ENCODE measurements at places on chromosomes 3 and 15.

GRCh38 chr3:172034786-172035685, 4.3 kb upstream of the FNDC3B start:
- no peak for DNase-seq

DNA sequence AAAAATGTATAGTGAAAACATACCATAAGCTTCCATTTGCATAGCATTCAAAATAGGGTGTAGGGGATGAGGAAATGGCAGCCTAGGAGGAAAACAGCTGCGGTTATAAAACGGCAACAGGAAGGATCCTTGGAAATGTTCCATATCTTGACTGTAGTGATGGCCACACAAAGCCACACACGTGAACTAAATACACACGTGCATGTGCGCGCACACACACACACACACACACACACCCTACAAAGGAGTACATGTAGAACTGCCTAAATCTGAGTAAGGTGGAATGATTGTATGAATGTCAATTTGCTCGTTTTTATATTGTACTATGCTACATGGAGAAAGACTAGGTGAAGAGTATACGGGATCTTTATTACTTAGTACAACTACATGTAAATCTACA, 3.9 kb upstream of the IREB2 start:
- no peak for DNase-seq

DNA sequence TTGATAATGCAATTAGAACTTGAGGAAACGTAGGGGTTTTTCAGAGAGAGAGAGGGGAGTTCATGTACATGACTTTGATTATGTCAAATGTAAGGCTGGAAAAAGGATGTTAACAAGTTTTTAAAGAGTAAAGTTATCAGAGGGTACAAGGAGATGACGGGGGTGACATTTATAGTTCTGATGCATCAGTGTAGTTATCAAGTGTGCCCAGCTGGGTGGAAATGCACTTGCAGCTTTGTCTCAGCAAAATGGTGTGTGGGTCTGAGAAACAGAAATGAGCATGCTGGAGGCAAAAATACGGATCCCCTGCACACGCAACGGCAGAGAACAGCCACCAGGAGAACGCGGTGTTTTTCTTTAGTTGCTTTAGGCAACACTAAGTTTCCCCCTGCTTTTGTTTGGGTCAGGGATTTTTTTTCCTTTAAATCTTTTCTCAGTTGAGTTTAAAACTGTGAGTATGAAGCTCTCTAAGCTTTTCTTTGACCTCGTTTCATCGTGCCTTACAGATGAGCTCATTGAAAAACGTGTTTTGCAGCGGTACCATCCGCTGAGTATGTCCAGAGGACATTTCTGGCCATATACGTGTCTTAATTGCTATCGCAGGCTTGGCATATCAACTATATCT, 205.4 kb downstream of the PDZRN3 start:
- DNase-seq: peak; percentile 32

DNA sequence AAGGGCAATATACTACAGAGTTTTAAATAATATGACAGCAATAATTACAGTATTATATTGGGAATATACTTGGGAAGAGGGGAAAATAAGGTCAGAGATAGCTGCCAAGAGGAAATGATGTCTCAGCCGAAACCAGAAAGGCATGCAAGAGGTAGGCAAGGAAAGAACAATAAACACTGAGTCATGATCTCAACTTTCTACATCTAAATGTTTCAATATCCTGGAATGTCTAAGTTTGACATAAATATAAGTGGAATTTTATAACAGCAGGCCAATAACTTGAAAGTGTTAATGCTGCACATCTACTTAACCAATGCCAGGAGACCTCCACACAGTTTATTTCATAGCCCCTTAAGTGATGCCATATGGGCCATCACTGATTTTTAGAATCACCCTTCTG, 99.8 kb upstream of the CPNE4 start:
- peak; percentile 94 for DNase-seq

Measured in astrocyte (in vitro differentiated cells and primary cell).